Psoas muscle (tissue), 8 donors: ENCODE measurements at places on chromosomes 1 and 21. TPM values are rescaled to one million over a fixed set of nuclear protein-coding genes. Genes with fewer than 3 reads are reported as not detected.

DNA sequence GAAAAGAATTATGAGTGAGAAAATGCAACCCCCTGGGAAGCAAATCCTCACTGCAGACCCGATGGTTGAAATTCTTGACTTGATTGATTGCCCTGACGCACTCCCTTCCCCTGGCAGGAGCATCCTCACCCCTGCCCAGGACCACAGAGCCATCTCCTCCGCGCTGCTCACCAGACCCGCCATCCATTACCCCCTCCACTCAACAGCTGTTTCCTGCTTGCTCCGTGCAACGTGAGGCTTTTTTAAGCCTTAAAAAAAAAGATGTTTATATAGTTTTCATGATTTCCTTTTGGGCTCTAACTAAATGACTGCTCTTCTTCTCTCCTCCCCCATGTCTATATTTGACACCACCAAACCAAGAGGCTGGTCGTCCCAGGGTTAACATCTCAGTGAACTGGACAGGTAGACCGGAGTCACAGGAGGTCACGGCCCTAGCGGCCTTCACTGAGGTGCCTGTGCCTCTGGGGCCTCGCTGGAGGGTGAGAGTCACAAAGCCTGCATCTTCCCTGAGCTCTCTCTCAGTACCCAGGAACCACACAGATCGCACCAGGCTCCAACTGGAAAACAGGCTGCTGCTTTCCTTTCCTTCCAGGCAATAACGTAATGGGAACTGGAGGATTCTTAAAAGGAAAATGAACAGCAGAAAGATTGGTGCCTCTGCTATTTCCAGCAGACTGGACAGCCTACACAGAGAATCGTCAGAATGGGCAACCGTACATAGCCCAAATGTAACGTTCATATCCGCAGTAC is 49.8 kb downstream of the ZBTB18 start:
- DNase-seq, result no peak
- H3K27ac ChIP-seq, result no peak overlapping the region
- peaks cover 8% of the 10 kb centered on the region for H3K27me3 ChIP-seq
- H3K4me3 ChIP-seq, result no peak overlapping the region

GRCh38 chr1:26075421-26076144 is 8.2 kb upstream of the TRIM63 start:
- no peak overlapping the region for H3K4me3 ChIP-seq
- H3K27ac ChIP-seq, result peak overlapping the region; percentile 76
- no peaks in the 10 kb centered on the region for H3K36me3 ChIP-seq
- H3K27me3 ChIP-seq, result no peaks in the 10 kb centered on the region

- H3K4me3 ChIP-seq, result no peak overlapping the region
- H3K27ac ChIP-seq, result peak overlapping the region; percentile 91
- H3K36me3 ChIP-seq, result peaks cover 2% of the 10 kb centered on the region
- peaks cover 37% of the 10 kb centered on the region for H3K4me1 ChIP-seq
- no peak for DNase-seq
These were observed 3.6 kb upstream of the SERBP1 start for GRCh38 chr1:67433837-67434236.

DNA sequence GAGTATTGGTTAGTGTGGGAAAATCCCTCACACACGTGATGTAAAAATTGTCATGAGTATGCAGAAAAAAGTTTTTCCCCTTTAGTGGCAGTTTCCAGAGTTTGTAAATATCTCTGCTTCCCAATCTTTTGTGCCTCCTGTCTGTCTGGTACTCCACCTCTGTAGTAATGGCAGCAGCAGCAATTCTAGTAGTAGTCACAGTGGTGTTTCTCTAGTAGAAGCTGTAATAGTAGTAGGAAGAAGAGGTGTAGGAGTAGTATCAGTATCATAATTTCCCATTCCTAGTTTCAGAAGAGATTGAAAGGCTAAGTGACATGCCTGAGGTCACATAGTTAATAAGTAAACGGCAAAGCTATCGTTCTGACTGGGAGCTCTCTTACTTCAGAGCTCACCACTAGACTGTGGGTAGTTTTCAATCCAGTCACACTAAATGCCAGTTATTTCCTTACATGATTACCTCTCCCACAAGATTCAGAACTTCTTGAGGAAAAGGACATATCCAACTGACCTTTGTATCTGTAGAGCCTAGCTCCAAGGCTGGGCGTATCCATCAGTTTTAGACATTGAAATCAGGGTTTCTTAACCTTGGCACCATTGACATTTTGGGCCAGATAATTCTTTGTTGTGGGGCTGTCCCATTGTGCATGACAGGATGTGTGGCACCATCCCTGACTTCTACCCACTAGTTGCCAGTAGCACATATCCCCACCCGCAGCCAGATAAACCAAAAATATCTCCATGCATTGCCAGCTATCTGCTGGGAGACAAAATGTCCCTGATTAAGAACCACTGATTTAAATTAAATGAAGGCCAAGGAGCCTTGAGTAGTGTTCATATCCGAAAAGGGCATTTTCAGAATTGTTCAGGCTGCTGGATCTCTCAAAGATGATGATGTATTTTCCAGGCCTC is 135.9 kb downstream of the FGGY start:
- H3K4me1 ChIP-seq, result peaks cover 63% of the 10 kb centered on the region
- H3K4me3 ChIP-seq, result no peak overlapping the region
- H3K36me3 ChIP-seq, result no peaks in the 10 kb centered on the region
- no peaks in the 10 kb centered on the region for H3K27me3 ChIP-seq
- peak overlapping the region; percentile 62 for H3K27ac ChIP-seq

GRCh38 chr1:2971609-2972008 is 49.7 kb upstream of the ACTRT2 start:
- H3K27me3 ChIP-seq, result no peaks in the 10 kb centered on the region
- H3K4me1 ChIP-seq, result no peaks in the 10 kb centered on the region
- no peaks in the 10 kb centered on the region for H3K36me3 ChIP-seq
- no peak overlapping the region for H3K27ac ChIP-seq
- no peak for DNase-seq

DNA sequence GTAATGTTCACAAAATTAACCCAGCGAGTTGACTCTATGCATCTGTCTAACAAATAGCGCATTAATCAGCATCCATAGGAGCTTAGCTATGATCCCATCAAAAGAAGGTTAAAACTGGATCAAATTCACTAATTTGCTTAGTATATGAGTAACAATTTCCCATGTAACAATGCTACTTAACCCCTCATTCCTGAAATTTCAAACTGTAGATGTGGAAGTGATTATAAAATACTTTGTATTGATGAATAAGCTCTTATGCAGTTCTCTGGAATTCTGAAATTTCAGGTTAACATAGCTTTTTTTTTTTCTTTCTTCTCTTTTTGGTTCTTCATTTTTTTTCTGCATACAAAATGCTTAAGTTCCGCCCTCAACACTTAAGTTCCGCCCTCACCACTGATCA is 1272.7 kb downstream of the KCNT2 start:
- H3K4me1 ChIP-seq, result no peaks in the 10 kb centered on the region
- no peaks in the 10 kb centered on the region for H3K36me3 ChIP-seq
- no peak overlapping the region for H3K4me3 ChIP-seq

GRCh38 chr1:19065526-19066247 is 109.2 kb upstream of the IFFO2 start:
- no peak overlapping the region for H3K27ac ChIP-seq
- H3K36me3 ChIP-seq, result no peaks in the 10 kb centered on the region
- no peaks in the 10 kb centered on the region for H3K4me1 ChIP-seq
- no peak for DNase-seq

DNA sequence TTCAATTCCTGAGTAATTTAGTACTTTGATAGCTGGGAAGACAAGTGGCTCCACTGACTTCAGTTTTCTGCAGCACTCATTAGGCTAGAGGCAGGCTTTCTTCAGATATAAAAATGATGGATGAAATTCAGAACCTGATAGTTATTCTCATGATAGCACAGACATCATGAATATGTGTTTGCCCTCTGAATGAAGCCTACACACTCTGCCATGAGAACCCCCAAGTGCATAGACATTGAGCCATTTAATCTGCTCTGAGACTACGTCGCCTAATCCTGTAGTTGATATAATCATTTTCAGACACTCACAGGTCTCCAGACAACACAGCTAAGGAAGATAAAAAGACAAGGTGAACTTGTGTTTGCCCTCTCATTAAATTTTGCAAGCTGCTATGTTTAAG is 566.1 kb downstream of the AMY1C start:
- no peak overlapping the region for H3K4me3 ChIP-seq
- H3K27me3 ChIP-seq, result no peaks in the 10 kb centered on the region
- no peak for DNase-seq

DNA sequence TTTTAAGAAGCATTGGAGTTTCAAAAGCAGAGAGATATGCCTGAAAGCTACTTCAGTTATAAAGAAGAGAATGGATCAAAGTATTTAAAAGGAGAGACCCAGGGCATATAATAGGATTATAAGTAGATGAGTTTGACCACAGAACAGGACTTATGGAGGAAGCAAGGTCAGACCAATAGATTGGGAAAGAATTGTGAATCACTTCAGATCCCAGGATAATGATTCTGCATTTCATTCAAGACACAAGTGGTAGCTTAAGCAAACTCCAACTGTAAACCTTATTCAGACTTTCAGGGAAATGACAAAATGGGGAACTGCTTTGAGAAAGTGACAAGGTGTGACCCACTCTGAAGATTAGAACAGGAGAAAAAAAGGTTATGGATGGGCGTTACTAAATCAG is 18.9 kb upstream of the OR10J5 start:
- DNase-seq, result no peak
- no peak overlapping the region for H3K4me3 ChIP-seq
- H3K27ac ChIP-seq, result no peak overlapping the region
- no peaks in the 10 kb centered on the region for H3K27me3 ChIP-seq
- no peaks in the 10 kb centered on the region for H3K36me3 ChIP-seq

- DNase-seq, result no peak
- no peak overlapping the region for H3K27ac ChIP-seq
- no peaks in the 10 kb centered on the region for H3K27me3 ChIP-seq
- no peak overlapping the region for H3K4me3 ChIP-seq
- no peaks in the 10 kb centered on the region for H3K4me1 ChIP-seq
- no peaks in the 10 kb centered on the region for H3K36me3 ChIP-seq
These were observed 164.4 kb downstream of the LIPI start for GRCh38 chr21:14046401-14046800.

GRCh38 chr21:42097274-42097673 is 26.2 kb downstream of the UMODL1 start:
- H3K27me3 ChIP-seq, result peaks cover 23% of the 10 kb centered on the region
- DNase-seq, result no peak
- H3K4me3 ChIP-seq, result no peak overlapping the region
- no peak overlapping the region for H3K27ac ChIP-seq

Gene DCST1
- polyA plus RNA-seq, result not detected

Gene RPE65
- not detected for polyA plus RNA-seq

Gene LCE2B
- polyA plus RNA-seq, result not detected

Gene LYSMD1
- polyA plus RNA-seq, result 8.4 TPM

Gene MPZ
- 1.9 TPM for polyA plus RNA-seq

Gene SLC2A5
- polyA plus RNA-seq, result 36.8 TPM

Gene KANK4
- polyA plus RNA-seq, result 1.1 TPM

Gene GNG4
- polyA plus RNA-seq, result 0.04 TPM
